T-helper 22 cell (primary cell): ENCODE measurements at places on chromosomes 3 and 15.

DNA sequence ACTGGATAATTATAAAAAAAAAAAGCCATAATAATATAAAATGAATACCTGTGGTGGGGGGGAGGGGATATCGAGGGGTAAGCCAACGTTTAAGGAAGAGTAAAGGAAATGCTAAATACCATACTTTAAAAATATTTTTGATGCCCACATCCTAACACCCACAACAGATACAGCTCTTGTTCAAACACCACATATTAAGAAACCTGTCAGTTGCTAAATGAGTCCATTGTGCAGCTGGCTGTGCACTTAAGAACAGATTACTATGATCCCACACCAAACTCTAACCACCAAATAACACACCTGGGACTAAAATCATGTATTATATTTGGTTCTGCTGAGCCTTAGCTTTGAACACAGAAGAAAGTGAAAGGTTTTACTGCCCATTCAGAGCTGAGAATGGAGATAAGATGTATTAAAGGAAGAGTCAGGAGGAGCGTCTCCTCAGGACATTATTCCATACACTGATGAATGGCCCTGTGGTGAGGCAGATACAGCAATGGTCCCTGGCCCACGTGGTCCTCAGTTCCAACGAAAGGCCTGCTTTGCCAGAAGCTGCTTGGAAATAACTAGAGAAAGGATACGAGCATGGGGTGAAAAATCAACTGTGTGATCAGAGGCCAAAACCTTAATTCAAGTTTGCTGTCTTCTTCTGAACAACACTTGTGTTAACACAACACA, 515.4 kb downstream of the FOXP1 start:
- no peak for DNase-seq

- DNase-seq, result no peak
Observed at GRCh38 chr3:123660900-123661299, 76.0 kb upstream of the HACD2 start.

DNA sequence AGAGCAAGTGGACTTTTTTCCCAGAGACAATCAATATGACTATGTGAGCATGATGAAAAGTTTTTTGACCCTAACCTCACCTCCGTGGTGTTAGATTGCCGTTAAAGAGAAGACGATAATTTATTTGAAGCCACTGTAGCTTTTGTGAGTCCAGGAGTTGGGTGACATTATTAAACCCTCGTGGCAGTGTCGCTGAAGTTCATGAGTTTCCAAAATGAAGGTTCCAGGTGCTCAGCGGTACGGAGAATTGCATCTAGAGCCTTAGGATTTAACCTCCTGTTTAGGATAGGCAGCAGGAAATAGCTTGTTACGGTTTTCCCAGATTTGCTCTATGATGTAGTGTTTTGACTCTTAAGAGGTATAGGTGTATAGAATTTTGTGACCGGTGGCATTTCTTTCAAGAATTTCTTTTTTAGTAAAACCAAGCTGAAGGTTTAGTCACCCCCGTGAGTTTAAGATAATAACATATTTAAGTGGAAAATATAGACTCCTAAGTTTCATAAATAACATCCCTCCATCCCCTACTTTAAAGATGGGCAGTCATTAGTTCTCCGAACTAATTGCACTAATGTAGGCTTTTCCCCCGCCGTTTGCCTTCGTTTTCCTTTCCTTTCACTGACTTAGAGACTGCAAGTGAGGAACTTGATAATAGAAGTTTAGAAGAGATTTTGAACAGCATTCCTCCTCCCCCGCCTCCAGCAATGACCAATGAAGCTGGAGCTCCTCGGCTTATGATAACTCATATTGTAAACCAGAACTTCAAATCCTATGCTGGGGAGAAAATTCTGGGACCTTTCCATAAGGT, 2.0 kb downstream of the SMC4 start:
- DNase-seq, result no peak

- no peak for DNase-seq
Observed at GRCh38 chr3:56917361-56918110, 115.8 kb upstream of the ARHGEF3 start.

- DNase-seq, result no peak
Observed at GRCh38 chr3:190130037-190130436, 9.3 kb upstream of the P3H2 start.

- no peak for DNase-seq
Observed at GRCh38 chr3:177960014-177960413, 576.2 kb upstream of the KCNMB2 start.

GRCh38 chr3:151591441-151591840, 130.6 kb upstream of the IGSF10 start:
- DNase-seq, result no peak

DNA sequence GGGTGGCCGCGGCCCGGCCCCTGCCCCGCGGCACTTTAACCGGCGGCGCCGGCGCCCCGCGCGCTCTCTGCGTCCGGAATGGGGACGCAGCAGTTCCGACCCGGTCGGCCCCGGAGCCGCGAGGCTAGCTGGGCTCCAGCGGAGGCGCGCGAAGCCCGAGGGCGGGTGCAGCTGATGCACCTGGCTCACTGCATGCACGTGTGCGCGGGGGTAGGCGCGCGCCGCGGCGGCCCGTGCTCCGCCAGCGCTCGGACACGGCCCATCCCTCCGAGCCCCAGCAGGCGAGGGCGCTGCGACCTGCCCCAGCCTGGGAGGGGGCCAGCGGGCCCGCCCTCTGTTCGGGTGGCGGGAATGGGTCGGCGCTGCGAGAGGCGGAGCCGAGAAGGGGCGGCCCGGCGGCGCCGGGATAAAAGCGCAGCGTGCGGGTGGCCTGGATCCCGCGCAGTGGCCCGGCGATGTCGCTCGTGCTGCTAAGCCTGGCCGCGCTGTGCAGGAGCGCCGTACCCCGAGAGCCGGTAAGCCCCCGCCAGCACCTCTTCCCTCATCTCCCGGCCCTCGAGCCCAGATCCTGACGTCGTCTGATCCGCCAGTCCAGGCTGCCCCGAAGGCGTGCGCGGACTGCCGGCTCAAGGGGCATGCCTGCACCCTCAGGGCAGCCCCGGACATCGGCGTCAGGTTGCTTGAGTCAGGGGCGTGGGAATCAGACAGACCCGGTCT, at the start of the genes CHDH and IL17RB:
Gene CHDH (minus strand): TSS at position 286 of the 717 bp plus-strand sequence. CDS start 22,411 bp downstream, outside the sequence.
Gene IL17RB (plus strand): TSS at position 435 of the 717 bp plus-strand sequence. CDS start 21 bp downstream, at position 456.
- peak; percentile 18 for DNase-seq

DNA sequence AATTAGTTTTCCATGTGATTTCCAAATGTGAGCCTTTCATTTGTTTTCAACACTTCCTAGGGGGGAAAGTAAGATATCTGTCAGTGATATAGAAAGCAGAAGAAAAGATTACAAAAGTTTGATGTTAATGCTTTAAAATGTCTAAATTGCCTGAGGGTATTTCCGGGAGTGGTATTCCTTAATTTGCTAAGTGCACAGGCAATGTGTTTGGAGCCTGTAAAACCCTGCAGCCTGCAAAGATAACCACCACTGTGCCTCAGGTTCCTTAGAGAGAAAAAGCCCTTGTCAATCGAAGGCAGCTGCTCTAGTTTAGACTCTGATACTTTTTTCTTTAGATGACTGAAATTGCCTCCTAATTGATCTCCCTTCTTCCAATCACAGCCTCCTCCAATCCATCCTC, 154.9 kb downstream of the SSR3 start:
- DNase-seq, result no peak

DNA sequence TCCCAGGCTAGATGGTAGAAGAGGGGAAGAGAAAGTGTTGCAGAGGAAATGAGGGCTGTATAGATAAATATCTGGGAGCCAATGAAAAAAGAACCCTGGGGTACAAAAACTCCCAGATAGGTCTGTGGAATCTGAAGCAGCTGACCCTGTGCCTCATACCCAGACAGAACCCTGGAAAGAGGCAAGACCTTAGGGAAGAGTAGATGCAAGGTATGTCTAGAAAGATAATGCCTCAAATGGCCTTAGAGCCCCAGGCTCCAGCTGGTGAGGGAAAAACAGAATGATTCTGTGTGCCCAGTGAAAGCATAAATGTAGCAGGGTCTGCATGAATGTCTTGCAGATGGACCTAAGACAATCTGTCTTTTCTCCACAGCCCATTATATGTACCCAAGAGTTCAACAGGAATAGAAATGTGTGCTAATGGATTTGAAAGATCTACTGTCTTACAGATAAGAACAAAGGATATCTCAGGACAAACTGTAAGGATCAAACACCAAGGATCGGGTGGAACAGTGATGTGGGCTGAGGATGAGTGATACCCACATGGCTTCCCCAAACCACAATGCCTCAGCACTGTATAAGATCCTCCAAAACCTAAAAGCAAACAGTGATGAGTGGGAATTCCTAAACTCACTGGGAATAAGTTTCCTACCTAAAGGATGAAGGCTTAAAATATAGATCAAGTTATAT, 58.8 kb downstream of the NCEH1 start:
- DNase-seq, result no peak
